ENCODE measurements at places on chromosomes 2 and 18.

- DNase-seq: no peak
These were observed 6.9 kb upstream of the GPR155 start for GRCh38 chr2:174493549-174494331.

- no peak for DNase-seq
These were observed 258.0 kb downstream of the HDAC4 start for GRCh38 chr2:239142806-239143205.

DNA sequence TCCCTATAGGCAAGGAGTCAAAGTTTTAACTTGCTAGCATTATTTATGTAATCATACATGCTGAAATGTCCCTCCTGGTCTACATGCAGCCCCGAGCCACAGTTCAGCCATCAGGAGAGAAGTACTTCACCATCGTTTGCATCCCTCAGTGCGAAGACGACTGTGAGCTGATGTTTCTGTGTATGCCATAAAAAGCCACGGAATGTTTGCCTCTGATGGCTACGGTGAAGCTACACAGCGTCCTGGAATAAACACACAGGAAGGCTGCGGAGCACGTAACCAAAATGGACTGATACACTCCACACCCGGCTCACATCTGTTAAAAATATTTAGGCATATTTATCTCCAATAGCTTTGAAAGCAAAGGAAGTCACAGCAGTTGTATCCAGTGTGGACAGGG lies 4.3 kb upstream of the SALL3 start:
- no peak for DNase-seq

- peak; percentile 36 for DNase-seq
These were observed 85.3 kb downstream of the SPP2 start for GRCh38 chr2:234135750-234136221.

DNA sequence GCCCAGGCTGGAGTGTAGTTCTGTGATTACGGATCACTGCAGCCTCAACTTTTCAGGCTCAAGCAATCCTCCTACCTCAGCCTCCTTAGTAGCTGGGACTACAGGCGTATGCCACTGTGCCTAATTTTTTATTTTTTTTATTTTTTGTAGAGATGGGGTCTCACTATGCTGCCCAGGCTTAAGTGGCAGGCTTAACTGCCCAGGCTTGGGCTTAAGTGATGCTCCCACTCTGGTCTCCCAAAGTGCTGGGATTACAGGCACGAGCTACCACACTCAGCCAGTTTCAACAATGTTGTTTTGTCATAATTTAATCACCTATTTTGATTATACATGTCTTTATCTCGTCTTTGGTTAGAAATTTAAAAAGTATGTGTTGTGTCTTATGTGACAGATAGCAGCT lies 18.2 kb downstream of the UGGT1 start:
- no peak for DNase-seq

DNA sequence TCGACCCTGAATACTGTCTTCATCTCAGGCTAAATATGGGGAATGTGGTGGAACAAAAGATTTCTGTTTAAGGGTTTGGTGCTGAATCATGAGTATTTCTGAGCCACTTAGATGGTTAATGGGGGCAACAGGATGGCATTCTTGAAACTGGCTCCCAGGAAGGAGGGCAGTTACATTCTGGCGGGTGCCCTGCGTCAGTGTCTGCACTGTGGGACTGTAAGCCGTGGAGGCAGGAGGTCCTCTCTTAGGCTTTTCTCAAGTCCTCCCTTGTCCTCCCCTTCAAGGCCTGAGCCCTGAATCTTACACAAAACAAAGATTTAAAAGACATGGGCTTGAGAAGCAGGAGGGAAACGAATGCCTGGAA lies 45.7 kb downstream of the PSD4 start:
- no peak for DNase-seq

- DNase-seq: peak; percentile 50
These were observed 111.7 kb downstream of the BCL2 start for GRCh38 chr18:63207835-63208234.

- DNase-seq: no peak
These were observed 385.7 kb downstream of the HRH4 start for GRCh38 chr18:24846138-24846537.

- DNase-seq: no peak
These were observed 215.6 kb upstream of the TNP1 start for GRCh38 chr2:217075268-217076057.

- DNase-seq: no peak
These were observed 162.8 kb downstream of the MGAT5 start for GRCh38 chr2:134416637-134417036.

GRCh38 chr2:100791294-100791935 lies 28.5 kb upstream of the NPAS2 start:
- no peak for DNase-seq

DNA sequence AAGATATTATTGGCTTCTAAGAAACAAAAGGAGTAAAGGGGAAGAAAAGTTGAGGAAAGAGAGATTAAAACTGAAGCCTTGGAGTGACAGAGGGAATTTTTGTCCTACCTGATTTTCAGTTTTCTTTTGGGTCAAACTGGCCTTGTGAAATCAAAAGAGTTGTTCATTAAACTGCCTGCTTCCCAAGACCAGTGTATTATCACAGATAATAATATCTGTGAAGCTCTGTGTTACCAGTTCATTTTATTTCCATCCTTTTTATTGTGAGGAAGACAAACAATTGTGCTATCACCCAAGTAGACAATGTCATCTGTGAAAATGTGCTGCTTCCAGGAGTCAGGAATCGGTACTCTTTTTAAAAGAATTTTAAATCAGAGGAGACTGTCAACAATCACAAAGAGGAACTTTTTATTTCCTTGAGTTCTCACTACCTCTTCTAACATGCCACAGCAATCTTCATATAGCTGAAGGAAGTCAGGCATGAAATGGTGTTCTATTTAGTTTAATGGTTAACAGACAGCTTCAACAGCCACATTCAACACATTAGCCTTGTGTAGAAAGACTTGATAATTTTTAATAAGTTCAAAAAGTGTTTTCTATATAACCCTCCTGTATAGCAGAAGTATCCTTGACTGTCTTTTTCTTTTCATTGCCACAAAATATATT lies 554.8 kb downstream of the PIK3C3 start:
- no peak for DNase-seq

DNA sequence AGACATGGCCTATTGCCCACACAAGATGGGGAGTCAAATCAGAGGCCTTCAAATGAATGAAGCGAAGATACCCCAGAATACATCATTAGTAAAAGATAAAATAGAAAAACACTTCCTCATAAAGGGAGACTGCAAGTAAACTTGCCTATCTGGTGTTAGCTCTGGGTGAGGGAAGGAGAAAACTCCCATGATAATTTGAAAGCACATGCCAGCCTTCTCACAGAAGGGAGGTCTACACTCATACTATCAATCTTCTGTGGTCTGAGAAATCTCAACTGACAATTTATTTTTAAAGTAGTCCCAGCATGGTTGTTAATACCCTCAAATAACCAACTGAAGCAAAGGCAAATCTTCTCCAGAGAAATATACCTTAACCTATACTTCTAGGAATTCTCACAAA lies 75.4 kb downstream of the EXOC6B start:
- no peak for DNase-seq

- DNase-seq: no peak
These were observed 83.2 kb downstream of the PPP1R1C start for GRCh38 chr2:182068811-182069210.

- no peak for DNase-seq
These were observed 231.6 kb upstream of the NT5C1B start for GRCh38 chr2:18820966-18821365.

- no peak for DNase-seq
These were observed 25.0 kb downstream of the METTL21A start for GRCh38 chr2:207600231-207600630.

DNA sequence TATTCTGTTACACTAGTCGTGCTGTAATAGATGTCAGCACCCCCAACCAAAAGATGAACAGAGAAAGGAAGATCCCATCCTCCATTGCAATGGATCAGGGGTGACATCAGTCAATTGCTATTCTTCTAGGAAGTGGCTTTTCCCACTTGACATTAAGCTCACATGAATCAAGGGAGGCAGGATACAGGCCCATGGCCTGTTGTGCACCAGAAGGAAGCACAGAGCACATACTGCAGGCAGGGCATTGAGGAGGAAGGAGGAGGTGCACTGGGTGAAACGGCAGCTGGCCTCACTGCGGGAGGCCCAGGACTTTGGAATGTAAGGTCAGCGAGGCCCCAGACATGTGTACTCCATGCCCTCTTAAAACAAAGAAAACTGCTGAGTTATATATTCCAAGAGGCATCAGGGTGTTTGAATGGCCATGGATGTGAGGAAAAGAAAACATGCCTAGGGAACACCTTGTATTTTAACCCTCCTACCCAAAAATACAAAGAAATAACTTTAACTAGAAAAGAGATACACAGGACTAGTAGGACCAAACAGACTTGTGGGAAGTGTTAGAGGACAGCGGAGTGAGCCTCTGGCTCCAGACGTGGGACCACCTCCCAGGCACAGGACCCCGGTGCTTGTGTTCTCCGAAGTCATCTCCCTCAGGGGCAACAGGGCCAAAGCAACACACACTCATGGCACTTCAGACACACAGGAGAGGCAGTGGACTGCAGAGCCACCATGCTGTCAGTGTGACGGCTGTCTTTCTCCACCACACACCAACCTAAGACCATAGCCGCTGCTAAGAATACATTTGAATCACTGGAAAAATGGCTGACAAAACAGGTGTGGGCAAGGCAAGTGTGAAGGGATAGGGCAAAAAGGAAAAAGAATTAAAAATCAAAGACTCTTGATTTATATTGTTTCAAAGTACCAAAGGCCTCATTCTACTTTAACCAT lies 51.4 kb upstream of the RIOK3 start:
- DNase-seq: no peak

DNA sequence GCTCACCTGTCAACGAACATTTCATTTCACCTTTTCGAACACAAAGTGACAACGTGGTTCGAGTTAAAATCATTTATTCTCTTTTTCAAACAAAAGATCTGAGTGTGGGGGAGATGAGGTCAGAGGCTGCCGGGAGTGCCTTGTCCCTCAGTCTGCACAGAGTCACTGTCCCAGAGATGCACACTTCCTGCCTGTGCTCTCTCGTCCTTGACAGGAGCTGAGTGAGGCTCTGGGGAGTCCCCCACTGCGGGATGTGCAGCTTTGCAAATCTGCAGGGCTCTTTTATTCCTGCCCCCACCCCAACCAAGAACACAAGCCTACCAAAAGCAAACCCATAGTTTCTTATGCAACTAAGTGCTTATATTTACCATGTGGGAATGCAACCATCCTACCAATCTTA lies 497.8 kb downstream of the EIPR1 start:
- DNase-seq: no peak

- no peak for DNase-seq
These were observed 85.7 kb upstream of the LAPTM4A start for GRCh38 chr2:20137131-20137571.

DNA sequence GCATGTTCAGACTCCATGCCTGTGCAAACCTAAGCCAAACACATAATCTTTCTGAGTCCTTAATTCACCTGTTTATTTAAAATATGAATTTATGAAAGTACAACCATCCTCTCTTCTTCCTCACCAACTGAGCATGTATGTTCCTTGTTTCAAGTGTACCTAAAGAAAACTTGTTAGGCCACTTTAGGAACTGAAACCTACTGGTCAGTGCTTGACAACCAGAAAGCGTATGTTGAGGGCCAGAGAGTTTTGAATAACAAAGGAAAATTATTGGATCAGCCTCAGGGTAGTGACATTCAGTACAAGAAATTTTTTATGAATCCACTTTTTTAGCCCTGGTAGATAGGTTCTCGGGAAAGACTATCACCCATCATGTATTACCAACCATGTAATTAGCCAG lies 847.6 kb upstream of the CELF4 start:
- no peak for DNase-seq

- no peak for DNase-seq
These were observed 50.1 kb downstream of the PGAP1 start for GRCh38 chr2:196876364-196876763.

DNA sequence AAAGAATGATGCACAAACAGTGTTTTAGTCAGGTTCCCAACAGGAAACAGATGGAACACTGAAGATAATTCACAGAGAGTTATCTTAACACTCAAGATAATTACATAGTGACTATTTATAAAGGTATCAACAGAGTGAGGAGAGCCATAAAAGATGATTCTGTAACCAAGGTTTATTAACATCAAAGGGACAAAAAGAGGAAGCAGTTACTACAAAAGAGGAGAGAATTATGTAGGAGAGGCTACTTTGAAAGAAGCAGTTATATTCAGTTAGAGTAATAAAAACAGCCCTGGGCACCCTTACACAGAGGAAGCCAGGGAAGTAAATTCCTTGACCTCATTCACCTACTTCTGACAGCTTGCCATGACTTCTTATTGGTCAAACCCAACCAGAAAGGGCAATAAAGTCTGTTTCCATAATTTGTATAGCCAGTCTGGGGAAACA lies 326.5 kb upstream of the SLC39A10 start:
- no peak for DNase-seq

DNA sequence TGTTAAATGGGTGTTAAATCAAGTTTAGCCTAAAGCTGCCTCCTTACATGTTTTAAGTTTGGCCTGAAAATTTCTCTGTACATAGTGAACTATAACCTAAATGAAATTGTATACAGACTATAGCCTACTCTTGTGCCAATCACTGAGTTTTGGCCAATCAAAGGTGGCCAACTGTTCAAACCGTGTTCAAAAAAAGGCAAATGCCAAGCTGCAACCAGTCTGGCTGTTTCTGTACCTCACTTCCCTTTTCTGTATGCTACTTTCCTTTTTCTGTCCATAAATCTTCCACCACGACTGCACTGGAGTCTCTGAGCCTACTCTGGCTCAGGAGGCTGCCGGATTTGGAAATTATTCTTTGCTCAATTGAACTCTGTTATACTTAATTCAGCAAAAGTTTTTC lies 121.0 kb downstream of the SPOPL start:
- DNase-seq: no peak

GRCh38 chr18:32454593-32454992 lies 16.1 kb downstream of the GAREM1 start:
- DNase-seq: no peak

All from NCI-H1092 (cell line).